ENCODE measurements at places on chromosomes 5 and 9. TPM values are rescaled to one million over a fixed set of nuclear protein-coding genes. Genes with fewer than 3 reads are reported as not detected.
A peak's percentile ranks its signal among the peaks of the same experiment; 100 is the strongest.

- DNase-seq: no peak
Measured at GRCh38 chr9:124000161-124000783, 11.3 kb upstream of the LHX2 start.

- DNase-seq: no peak
Measured at GRCh38 chr9:110143950-110144545, 63.9 kb downstream of the C9orf152 start.

DNA sequence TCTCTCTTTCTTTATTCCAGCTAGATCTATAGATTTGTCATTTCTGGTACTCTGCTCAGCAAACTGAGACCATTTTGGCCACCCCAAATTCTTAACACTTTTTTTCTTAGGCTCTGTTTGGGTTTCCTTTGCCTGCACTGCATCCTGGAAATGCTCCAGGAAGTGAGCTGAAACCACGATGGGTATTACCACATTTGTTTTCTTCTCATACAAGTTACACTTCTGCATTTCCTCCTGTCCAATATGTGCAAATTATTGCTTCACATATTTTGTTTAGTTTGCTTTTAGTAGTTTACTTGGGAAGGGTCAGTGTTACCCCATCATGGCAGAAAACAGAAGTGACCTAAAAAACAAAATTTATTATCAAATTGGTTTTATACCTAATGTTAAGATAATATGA, 498.6 kb upstream of the GRIN3A start:
- DNase-seq: no peak

- DNase-seq: no peak
Measured at GRCh38 chr5:53779541-53779981, 219.1 kb downstream of the NDUFS4 start.

- no peak for DNase-seq
Measured at GRCh38 chr9:137506274-137506673, 43.9 kb downstream of the PNPLA7 start.

DNA sequence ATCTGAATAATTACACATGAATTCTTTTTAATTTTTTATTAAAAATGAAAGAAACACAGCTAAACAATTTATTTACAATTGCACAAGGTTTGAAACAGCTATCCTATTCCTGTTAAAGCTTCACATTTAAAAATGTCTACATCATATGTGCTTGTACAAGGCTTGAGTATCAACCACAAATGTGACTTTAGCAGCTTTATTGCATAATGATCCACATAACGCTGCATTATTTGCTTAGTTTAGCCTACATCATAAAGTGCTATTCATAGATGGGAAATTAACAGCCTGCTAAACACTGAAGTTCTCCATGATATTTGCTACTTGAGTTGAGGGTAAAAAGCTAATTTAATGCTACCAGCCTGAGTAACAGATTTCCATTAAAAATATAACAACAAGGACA, 45.0 kb downstream of the TRIM36 start:
- DNase-seq: no peak

DNA sequence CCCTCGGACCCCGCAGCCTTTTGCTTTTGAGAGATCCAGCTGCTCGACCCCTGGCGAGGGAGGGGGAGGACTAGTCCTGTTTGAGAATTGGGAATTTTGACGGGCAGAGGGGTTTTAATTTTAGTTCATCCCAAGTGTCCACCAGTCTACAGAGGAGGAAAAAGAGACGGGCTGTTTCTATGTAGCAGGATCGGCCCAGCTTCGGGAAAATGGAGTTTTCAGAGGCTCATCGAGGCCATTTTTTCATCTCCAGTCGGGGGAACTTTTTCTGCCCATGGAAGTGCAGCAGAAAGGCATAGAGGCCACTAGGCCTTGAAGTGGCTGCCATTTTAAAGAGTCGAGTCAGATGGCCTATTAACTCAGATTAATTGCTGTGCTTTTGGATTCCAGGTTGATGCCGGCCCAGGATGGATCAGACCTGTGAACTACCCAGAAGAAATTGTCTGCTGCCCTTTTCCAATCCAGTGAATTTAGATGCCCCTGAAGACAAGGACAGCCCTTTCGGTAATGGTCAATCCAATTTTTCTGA, 1.2 kb downstream of the NSD1 start:
- DNase-seq: no peak

GRCh38 chr5:115396081-115396480, 99.6 kb upstream of the CCDC112 start:
- DNase-seq: no peak

- DNase-seq: no peak
Measured at GRCh38 chr5:1106385-1107166, 5.3 kb downstream of the SLC12A7 start.

DNA sequence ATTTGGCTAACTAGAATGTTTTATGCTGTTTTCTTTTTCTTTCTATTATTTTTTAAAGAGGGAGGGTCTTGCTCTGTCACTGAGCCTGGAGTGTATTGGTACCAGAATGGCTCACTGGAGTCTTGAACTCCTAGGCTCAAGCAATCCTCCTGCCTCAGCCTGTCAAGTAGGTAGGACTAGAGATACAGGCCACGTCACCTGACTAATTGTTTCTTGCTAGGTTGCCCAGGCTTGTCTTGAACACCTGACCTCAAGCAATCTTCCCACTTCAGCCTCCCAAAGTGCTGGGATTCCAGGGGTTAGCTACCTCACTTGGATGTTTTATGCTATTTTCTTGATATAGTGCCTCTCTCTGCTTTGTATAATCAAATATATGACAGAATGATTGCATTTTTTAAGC, 166.2 kb downstream of the AOPEP start:
- DNase-seq: no peak

GRCh38 chr5:134507452-134507851, 18.0 kb upstream of the JADE2 start:
- DNase-seq: no peak

- DNase-seq: no peak
Measured at GRCh38 chr5:30152431-30152830, 1041.1 kb upstream of the CDH6 start.

- no peak for DNase-seq
Measured at GRCh38 chr5:125829349-125829748, 593.9 kb upstream of the GRAMD2B start.

DNA sequence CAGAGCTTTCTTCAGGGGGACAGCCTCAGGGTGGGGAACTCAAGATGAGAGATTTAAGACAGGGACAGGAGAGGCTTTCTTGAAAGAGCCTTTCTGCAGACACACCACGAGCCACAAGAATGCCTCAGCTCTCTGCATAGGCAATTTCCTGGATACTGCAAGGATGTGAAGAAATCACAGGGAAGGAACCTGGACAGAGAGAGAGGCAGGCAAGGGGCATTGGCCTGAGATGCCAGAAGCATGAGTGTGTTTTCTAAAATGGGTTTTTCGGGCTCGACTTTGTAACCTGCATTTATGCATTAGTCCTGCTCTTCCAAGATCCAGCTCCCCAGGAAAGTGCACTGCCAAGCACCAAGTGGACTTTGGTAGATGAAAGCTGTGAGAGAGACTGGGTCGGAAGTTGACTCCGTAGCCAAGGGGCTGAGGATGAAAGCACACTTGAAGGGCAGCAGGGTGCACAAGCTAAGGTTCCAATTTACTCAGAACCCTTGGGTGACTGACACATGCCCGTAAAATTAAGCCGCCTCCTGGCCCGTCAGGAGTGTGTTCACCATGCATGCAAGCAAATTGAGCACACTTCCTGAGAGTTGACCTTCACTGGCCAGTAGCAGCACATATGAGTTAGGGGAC, 90.9 kb downstream of the CFAP90 start:
- DNase-seq: no peak

DNA sequence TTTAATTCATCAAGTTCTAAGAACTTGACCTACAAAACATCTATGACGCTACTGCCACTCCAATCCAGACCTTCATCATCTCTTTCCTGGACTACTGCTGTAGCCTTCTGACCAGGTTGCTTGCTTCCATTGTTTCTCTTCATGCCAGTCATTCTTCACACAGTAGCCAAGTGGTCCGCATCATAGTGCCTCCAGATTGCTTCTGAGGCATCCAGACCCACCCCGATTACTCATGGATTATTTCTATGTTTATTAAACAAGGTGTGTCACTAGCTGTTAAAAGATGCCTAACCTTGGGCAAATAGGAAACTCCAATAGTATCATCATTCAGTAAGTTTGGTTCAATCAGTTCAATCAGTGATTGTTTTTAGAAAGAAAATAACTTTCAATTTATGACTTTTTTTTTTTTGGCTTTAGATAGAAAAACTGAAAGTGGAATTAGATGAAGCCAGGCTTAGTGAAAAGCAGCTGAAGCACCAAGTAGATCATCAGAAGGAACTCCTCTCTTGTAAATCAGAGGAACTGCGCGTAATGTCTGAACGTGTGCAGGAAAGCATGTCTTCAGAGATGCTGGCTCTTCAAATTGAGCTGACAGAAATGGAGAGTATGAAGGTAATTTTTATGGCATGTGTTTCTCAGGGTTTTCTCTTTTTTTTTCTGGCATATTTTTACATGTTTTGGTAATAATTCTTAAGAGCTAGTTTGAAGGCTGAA, 9.5 kb downstream of the SPDL1 start:
- DNase-seq: no peak

- DNase-seq: no peak
Measured at GRCh38 chr5:146561711-146562110, 45.7 kb upstream of the GPR151 start.

- no peak for DNase-seq
Measured at GRCh38 chr9:115167175-115167574, 49.2 kb upstream of the TNC start.

- DNase-seq: peak; percentile 84
Measured at GRCh38 chr9:129624168-129624759, 1.7 kb upstream of the NTMT1 start.

- no peak for DNase-seq
Measured at GRCh38 chr9:134181648-134182034, 17.3 kb upstream of the RNU6ATAC start.

- no peak for DNase-seq
Measured at GRCh38 chr9:37788332-37788731, 3.5 kb upstream of the EXOSC3 start.

DNA sequence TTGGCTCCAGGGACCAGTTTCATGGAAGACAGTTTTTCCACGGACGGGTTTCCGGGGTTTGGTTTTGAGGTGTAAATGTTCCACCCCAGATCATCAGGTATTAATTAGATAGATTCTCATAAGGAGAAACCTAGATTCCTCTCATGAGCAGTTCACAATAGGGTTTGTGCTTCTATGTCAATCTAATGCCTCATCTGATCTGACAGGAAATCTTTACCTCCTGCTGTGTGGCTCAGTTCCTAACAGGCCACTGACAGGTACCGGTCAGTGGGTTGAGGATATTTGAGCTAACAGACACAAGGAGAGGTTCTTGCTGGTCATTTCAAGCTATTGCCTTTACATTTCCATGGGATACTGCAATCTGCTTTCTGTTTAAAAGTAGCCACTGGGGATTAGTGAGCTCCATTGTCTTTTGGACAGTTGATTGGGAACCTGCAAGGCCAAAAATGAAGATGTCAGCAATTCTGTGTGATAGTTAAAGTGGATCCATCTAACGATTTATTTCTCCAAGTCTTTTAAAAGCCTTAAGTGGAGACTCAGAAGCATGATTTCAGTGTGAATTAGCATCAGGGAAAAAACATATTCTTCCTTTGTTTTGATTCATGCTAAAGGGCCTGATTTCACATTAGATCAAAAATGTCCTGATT, 38.6 kb downstream of the MRPS30 start:
- DNase-seq: no peak

DNA sequence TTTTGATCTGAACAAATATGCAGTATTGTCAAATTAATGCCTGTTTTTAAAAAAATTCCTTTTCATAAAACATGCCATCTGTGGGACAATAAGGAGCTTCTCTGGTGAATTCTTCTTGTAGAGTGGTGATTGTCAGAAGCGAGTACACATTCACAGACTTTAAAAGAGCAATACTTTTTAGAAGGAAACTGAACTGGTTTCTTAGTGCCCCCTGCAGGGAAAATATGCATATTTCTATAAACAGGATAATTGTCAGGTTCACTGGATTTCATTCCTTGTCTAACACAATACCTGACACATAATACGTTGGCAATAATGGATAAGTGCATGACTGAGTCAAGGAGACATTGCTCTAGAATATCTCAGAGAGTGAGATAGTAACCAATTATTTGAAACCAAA, 133.7 kb downstream of the KIF4B start:
- DNase-seq: no peak

DNA sequence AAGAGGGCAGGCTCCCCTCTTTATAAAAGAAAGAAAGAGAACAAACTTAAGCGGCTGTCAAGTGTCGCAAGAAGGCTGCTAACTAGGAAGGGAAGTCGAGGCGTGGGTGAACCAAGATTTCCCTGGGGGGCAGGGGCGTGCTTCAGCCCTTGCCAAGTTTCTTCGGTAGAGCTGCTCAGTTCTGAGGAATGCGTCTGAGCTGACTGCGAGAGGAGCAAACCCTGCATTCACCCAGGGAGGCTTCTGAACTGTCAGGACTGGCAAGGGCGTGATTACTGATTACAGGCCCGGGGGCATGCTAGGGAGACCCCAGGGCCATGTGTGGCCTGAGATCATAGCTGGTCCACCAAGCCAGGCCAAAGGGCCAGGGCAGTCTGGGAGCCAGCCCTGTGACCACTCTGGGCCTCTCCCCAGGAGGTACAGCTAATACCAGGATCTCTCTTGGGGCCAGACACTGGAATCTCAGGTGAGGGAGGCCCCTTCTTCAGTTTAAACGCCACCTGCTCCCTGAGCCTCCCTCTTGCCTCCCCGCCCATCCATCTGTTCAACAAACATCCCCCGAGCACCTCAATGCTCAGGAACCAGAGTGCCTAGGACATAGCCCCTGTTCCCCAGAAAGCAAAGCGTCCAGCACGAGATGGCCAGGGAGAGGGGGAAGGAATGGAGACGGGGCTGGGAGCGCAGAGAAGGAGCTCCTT, 30.9 kb downstream of the SARDH start:
- DNase-seq: no peak

- DNase-seq: no peak
Measured at GRCh38 chr9:135165003-135165711, 77.7 kb downstream of the OLFM1 start.

DNA sequence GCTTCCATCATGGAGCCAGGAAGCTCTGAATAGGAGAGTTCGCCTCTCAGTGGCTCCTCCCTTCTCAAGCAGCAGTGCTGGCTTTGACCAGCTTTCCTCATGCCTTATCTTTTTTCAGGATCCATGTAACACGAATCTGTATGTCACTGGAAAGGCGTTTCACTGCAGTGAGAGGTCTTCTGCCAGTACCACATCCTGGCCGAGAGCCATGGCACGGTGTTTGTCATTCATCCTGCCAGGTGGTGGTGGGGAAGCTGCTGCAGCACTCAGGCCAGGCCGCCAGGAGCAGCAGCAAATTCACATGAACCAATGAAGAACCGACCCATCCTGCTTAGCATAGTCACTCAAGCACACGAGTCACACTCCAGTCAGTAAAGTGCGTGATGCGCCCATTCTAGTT, 179.0 kb downstream of the FANCC start:
- DNase-seq: peak; percentile 80

CFAP157 gene
- 0.15 TPM for total RNA-seq

ECPAS gene
- total RNA-seq: 108 TPM

IL9 gene
- total RNA-seq: not detected

CCDC171 gene
- total RNA-seq: 2.4 TPM

SLC34A3 gene
- not detected for total RNA-seq

DNAJC18 gene
- 26.5 TPM for total RNA-seq

SPTAN1 gene
- 210 TPM for total RNA-seq

CSF1R gene
- not detected for total RNA-seq

USP20 gene
- total RNA-seq: 20.9 TPM

IL5 gene
- total RNA-seq: not detected

All from H9 (cell line).